Skin of body (tissue), 3 donors: ENCODE measurements at places on chromosomes 5 and 9. TPM values are rescaled to one million over a fixed set of nuclear protein-coding genes. Genes with fewer than 3 reads are reported as not detected.

DNA sequence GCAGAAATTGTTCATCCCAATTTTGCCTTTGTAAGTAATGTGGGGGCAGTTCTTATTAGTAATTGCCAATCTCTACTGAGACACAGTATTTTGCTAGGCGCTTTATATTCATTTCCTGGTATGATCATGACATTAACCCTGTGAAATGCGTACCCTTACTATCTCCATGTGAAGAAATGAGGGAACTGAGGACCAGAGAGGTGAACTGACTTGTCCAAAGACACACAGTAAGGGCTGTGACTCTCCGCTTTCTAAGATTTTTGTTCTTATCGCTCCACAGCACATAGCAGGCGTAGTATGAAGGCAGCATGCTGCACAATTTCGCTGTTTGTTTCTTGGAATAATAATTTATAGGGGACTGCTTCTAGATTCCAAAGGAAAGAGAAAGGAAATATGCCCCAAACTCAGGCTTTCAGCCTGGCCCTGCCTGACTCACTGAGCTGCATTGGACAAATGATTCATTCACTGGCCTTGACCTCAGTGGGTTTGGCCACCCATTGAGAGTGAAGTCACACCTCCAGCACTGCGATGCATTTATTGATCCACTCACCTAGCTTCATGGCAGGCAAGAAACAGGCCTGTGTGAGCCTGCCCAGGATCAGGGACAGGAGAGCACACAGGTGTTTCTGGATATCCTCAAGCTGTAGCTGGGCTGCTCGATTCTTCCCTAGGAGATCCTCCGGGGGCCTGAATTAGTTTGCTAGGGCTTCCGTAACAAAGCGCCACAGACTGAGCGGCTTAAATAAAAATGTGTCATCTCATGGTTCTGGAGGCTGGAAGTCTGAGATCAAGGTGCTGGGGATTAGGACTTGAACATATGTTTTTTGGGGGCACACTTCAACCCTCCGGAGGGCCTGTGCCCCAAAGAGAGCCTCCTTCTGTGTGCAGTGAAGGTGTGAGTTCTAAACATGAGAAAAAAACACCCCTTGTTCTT, 7.2 kb upstream of the DUSP1 start:
- DNase-seq, result no peak

- no peak for DNase-seq
These were observed 417.7 kb downstream of the ENC1 start for GRCh38 chr5:74222806-74223205.

DNA sequence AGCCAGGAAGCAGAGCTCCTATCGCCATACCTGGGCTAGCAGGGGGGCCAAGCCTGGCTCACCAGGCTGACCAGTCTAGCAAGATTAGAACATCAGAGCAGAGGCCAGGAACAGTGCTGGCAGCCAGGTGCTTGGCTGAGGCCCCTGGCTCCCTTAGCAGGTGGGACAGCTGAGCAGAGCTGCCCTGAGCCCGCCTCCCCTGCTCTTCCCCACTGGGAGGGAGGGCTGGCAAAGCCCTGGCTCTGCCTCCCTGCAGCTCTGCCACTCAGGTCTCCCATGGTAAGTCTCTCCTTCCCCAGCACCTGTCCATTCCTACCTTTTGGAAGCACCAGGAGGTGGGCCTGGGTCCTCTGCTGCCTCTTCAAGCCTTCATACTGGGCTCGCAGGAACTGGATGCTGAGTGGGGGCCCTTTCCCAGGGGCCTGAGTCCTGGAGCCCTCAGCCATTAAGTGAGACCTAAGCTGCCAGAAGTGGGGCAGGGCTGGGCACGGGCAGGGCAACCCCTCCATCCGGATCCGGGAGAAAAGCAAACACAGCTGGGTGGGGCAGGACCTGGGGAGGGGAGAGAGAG, 803 bp downstream of the C9orf152 start:
- DNase-seq, result no peak

- no peak for DNase-seq
These were observed 171.9 kb downstream of the PAM start for GRCh38 chr5:102927007-102927406.

GRCh38 chr9:137294091-137294680, 7.9 kb downstream of the NRARP start:
- DNase-seq, result no peak

DNA sequence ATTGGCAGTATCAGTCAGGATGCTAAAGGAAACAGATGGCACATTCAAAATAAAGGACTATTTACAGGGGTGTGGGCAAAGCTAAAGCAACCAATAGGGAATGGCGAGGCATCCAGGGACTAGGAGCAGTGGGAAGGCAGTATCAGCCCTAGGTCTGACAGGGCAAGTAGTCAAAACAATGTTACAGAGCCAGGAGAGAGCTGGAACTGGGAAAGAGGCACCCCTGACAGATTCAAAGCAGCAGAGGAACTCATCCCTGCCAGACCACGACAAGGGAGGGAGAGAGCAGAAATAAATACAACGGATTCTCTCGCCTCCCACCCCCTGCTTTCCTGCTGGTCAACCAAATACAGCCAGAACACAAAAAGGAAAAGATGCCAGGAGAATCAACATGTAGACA, 371.5 kb downstream of the NR2F1-AS1 start:
- DNase-seq, result no peak

DNA sequence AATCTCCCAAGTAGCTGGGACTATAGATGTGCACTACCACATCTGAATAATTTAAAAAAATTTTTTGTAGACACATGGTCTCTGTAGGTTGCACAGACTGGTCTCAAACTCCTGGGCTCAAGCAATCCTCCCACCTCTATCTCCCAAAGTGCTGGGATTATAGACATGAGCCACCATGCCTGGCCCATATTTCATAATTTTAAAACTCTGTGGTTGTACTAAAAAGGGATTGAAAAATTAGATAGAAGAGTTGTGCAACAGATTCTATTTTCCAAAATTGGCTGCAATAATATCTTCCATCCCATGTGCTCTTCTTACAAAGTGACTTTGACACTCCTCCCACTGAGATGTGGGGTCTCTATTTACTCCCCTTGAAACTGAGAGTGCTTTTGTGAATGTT, 7.6 kb upstream of the UHRF2 start:
- DNase-seq, result no peak

GRCh38 chr9:96219026-96219899, 82.7 kb downstream of the HSD17B3 start:
- DNase-seq, result peak; percentile 24

GRCh38 chr9:136608348-136609159, 54.2 kb upstream of the EGFL7 start:
- DNase-seq, result no peak

The KIF24 gene
- 2.6 TPM for total RNA-seq
